ENCODE measurements at places on chromosomes 11 and 22.
A peak's percentile ranks its signal among the peaks of the same experiment; 100 is the strongest.

DNA sequence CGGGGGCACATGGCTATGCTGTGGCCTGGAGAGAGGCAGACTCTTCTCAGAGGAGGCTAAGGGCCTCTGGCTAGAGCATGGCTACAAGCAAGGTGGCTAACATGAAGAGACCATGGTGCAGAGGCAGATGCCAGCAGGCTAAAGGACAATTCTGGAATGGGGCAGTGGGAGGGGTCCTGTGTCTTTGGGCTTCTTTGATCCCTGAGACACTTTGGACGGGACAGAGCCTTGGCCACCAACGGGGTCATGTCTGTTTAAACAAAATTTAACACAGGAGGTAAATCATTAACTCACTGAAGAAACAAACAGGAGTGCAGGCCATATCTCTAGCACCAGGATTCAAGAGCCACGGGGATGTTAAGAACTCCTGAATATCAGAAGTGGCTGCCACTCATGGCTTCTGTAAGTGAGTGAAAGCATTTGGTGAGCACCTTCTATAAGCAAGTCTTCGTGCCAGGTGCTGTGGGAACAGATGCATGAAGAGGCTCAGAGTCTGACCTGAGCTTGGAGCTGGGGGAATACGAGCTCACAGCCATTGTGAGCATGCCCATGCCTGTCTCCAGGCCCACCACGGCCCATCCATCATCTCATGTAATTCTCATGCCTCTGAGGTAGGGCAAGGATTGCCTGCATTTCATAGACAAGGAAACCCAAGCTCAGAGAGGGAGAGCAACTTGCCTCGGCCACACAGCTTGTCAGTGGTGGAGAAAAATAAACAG lies 18.3 kb upstream of the ZNRF3 start:
- no peak for DNase-seq

DNA sequence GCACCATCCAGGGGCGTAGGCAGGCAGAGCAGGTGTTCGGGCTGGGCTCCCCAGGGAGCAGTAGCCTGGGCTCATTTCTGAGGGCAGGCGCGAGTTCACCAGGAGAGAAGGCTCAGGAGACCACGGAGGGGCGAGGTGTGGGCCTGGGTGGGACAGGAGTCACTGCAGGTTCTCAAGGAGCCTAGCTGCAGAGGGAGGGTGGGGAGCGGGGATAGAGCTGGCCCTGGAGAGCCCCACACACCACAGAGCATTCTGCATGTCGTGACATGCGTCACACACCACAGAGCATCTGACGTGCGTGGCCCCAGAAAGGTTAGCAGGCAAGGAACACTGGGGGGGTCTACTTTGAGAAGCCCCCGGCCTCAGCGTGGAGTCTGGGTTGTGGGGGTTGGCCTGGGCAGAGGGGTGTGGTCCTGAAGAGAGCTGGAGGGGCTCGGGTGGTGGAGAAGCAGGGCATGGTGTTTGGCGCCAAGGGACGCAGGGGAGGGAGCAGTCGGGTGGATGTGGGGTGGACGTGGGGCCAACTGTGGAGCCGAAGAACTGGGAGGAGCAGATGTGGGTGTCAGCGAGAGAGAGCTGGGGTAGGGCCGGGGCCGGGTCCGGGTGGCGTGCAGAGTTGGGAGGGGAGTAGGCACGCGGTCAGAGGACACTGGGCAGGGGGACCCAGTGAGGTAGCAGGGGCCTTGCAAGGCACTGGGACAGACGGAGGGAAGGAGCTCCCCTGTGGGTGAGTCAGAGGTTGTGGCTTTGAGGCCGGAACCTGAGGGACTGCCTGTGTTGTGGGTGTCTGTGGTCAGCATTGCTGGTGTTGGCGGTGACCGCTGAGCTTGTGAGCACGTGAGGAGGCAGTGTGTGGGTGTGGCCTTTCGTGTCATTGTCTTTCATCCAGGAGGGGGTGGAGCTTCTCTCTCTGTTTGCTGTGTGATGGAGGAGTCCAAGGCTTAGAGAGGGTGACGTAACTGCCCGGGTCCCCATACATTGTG lies 25.5 kb downstream of the CTTN start:
- DNase-seq: no peak

- peak; percentile 56 for DNase-seq
These were observed 1121.6 kb downstream of the BRD1 start for GRCh38 chr22:48705917-48706605.

GRCh38 chr11:2314525-2315394 lies 12.9 kb downstream of the TSPAN32 start:
- peak; percentile 94 for DNase-seq

- no peak for DNase-seq
These were observed 14.2 kb downstream of the DTX4 start for GRCh38 chr11:59186130-59186594.

DNA sequence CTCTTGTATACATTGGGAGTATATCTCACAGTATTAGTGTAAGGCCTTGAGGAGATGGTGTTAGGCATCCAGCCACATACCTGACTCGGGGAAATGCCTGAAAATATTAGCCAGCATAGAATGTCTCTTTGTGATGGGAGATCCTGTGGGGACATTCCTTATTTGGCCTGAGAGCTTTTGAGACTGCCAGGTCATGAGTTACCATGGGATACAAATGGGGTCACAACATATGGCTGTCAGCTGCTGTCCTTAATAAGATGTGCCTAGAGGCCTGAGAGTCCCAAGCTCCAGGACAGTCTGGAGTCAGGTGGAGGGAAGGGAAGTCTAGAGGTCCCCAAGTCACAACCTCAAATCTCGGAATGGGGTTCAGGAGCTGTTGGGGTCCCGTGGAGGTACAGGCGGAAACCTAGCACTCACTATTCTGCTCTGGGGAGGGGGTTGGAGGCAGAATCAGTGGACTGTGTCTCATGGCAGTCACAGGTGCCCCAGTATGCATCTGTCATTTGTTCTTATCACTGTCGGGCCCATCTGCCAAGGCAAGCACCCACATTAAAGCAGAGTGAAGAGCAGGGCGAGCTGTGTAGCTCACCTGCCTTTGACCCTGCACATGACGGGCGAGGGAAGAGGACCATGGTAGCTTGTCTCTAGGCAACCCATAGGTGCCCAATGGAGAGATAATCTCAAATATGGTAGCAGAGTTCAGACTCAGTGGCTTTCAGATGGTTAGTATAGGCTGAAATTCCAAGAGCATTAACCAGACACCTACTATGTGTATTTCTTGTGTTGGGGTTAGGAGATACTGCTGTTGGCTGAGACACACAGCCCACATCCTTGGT lies 29.9 kb downstream of the KCNQ1OT1 start:
- no peak for DNase-seq

- no peak for DNase-seq
These were observed 50.2 kb downstream of the XKR3 start for GRCh38 chr22:16774911-16775500.

DNA sequence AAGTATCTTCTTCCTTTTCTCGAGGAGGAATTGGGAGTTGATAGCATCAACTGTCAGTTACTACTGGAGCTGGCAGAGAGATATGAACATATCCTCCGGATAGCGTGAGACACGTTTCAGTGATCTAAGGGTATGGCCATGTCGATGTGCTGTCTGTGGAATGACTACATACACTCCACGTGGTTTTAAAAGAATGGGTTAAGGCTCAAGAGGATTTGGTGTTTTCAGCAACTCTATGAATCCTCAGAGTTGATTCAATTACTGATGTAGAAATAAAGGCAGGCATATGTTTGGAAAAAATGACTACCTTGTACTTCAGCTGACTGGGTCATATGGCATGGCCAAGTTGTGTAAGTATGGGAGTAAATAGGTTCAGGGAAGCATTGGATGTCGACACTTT lies 22.9 kb downstream of the MMP13 start:
- DNase-seq: no peak

GRCh38 chr11:57403802-57404147 lies 13.3 kb upstream of the PRG2 start:
- DNase-seq: no peak

- DNase-seq: no peak
These were observed 532.3 kb downstream of the BRD1 start for GRCh38 chr22:49295465-49295743.

DNA sequence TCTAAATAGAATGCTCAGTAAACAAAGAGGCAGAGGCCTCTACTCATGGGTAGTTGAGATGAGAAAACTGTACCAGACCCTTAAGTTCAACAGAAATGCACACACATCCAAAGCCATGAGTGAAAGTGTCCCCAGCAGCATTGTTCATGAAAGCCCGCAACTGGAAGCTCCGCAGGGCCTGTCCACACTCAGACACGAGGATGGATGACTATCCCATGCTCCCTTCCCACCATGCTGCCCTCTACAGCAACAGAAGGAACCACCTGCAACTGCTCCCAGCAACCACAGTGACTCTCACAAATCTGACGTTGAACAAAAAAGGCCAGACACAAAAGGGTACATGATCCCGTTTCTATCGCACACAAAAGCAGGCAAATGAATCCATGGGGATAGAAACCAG lies 76.9 kb upstream of the ANO1 start:
- no peak for DNase-seq

GRCh38 chr11:46248289-46249102 lies 29.0 kb upstream of the CREB3L1 start:
- no peak for DNase-seq

- no peak for DNase-seq
These were observed 34.3 kb downstream of the USP28 start for GRCh38 chr11:113840932-113841664.

DNA sequence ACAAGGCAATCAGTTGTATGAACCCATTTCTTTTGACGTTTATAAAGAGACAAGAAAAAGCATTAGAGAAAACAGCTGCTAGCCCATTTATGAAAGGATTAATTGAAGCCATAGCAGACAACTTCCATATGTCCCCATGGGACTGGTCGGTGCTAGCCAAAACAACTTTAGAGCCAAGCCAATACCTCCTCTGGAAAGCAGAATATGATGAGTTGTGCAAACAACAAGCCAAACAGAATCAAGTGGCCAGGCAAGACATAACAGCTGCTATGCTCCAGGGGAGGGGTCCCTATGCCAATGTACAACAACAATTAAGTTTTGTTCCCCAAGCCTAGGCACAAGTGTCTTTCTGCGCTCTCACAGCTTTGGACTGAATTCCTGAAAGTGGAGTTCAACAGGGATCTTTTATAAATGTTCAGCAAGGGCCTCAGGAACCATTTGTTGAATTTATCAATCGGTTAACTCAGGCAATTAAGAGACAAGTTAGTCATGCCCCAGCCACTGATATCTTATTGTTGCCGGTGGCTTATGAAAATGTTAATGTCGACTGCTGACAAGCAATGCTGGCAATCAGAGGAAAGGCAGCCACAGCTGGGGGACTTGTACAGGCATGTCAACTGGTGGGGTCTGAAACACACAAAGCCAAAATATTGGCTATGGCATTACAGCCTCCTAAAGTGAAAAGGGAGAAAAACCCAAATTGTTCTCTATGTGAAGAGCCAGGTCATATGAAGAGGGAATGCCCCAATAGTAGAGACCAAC lies 1593.1 kb upstream of the TENM4 start:
- no peak for DNase-seq

GRCh38 chr11:69682681-69683326 lies 7.7 kb upstream of the LTO1 start:
- no peak for DNase-seq

DNA sequence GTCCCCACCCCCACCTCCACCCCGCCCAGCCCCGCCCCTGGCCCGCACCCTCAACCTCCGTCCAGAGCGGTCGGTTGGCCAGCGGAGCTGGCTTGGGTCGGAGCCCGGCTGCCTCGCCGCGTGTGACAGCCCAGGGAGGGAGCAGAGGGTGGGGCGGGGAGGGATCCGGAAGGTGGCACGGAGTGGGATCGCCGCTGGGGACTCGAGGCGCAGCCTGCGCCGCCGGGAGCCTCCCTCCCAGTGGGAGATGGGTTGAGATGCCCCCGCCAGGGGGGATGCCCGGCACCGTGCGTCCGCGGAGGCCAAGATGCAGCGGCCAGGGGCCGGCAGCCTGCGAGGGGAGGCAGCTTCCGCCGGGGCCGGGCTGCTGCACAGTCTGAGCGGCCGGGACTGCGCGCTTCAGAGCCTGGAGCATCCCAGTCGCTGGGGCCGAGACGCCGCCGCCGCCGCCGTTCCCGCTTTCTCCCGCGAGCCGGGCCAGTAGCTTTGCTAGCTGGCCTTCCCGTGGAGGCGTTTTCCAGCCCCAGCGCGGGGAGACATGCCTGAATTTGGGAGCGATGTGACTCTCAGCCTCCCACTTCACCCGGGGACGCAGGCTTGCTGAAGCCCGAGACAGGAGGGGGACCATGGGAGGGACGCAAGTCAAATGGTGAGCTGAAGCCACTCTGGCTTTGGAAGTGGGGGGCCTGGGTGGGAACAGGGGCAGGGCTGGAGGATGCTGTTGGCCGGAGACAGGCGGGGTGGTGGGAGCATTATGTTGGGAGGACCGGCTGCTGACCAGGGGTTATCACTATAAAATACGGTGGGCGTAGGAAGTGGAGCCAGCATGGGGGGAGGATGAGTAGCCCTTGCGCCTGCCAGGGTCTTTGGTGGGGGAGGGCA lies 40.2 kb downstream of the DIXDC1 start:
- DNase-seq: peak; percentile 79

- no peak for DNase-seq
These were observed 580.5 kb upstream of the CCDC90B start for GRCh38 chr11:83866655-83867054.

Data from Right ventricle myocardium inferior (tissue), 1 donor.